ENCODE measurements at places on chromosomes 2 and 18.

- DNase-seq = no peak
Measured at GRCh38 chr2:98126061-98126460, 39.1 kb downstream of the VWA3B start.

- no peak for DNase-seq
Measured at GRCh38 chr2:108271691-108272253, 16.9 kb upstream of the SULT1C2 start.

DNA sequence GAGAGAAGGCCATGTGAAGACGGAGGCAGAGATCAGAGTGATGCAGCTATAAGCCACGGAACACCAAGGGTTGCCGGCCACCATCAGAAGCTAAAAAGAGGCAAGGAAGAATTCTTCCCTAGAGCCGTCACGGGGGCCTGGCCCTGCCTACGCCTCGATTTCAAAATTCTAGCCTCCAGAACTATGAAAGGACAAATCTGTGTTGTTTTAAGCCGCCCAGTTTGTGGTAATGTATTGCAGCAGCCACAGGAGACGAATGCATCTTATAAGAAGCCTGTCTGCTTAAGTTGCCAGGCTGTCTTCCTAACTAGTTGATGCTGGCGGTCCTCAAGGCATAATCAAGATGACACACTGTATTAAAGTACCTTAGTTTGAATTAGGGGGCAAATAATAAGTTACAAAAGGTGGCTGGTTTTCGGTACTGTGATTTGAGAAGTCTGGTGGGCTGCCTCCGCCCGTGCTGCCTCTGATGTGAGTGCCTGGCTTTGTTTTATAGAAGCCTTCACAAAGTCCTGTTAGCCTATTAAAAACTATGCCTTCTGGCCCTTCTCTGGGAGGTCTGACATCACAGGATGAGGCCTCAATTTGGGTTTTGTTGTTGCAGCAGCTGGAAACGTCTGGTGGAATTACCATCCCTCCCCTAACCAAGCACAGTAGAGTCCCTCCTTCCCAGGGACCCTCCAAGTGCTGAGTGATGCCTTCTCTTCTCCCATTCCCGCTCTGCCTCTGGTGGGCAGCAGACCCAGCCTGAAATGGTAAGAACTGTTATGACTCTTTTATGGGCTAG is 53.6 kb downstream of the SRD5A2 start:
- no peak for DNase-seq

GRCh38 chr18:12886498-12887126 is 2.6 kb upstream of the PTPN2 start:
- no peak for DNase-seq

- DNase-seq = no peak
Measured at GRCh38 chr2:101251844-101252407, 760 bp upstream of the CNOT11 start.

- no peak for DNase-seq
Measured at GRCh38 chr2:176156807-176157498, at the start of gene HOXD3. Gene HOXD3, plus strand, starts transcription at chr2:176157307. Its CDS starts 11,808 bp downstream, at chr2:176169115.

DNA sequence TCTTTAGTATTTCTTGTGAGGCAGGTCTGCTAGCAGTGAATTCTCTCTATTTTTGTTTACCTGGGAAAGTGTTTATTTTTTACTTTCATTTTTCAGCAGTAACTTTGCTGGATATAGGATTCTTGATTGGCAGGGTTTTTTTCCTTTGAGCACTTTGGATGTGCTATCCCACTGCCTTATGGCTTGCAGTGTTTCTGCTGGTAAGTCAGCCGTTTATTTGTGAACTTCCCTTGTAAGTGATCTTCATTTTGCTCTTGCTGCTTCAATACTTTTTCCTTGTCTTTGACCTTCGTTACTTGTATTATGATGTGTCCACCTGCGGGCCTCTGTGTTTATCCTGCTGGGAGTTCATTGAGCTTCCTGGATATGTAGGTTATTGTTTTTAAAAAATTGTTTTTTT is 54.7 kb downstream of the SLC66A2 start:
- DNase-seq = no peak

DNA sequence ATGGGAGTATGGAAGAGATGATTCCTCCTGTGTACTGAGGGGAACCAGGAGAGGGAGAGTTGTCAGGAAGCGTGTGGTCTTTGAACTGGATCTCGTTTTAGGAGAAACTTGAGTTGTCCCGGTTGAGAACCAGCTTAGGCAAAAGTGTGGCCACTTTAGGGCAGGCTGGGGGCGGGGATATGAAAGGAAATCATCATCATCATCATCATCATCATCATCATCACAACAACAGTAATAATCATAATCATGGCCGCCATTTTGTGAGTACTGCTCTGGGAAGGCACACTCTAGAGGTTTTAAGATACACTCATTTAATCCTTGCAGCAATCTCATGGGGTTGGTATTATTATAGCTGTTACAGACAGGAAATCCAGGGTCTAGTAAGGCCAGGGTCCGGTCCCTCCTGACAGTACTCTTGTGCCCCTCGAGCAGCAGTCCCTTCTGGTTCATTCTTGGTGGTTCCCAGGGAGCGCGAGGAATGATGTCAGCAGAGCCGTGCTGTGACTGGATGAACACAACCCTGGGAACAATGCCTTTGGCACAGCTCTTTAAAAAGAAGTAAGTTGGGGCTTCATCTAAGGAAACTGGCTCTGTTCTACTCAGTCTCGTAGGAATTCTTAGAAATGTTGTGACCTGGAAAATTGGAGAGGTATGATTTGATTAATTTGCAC is 33.8 kb downstream of the PARD3B start:
- DNase-seq = no peak

DNA sequence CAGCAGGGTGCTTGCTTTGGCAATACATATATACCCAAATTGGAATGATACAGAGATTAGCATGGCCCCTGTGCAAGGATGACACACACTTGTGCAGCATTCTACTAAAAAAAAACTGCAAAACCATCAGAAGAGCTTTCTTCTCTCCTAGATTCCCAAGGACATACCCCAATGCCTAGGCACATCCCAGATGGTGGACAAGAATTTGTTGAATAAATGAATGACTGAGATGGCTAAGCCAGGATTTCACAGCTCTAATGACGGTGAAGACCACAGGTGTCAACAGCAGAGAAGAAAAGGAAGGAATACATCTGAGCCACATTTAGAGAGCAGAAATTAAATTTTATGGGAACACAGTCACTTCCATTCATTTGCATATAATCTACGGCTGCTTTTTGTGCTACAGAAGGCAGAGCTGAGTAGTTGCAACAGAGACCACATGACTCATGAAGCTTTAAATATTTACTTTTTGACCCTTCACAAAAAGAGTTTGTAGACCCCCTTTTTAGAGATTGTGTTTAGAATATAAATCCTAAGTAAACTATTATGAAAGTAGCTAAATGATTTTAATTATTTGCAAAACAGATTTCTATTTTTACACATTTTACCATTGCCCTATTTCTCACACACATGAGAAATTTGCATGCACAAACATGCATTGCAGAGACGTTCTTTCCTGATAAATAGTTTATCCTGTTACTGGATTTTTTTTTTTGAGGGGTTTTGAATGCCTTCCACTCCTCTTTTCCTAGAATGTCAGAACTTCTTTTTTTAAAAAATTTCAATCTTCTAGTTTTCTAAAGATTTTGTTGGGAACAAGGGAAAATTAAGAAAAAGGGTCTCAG is 119.0 kb downstream of the PMAIP1 start:
- no peak for DNase-seq

GRCh38 chr2:26540961-26541360 is 63.0 kb upstream of the OTOF start:
- DNase-seq = no peak

DNA sequence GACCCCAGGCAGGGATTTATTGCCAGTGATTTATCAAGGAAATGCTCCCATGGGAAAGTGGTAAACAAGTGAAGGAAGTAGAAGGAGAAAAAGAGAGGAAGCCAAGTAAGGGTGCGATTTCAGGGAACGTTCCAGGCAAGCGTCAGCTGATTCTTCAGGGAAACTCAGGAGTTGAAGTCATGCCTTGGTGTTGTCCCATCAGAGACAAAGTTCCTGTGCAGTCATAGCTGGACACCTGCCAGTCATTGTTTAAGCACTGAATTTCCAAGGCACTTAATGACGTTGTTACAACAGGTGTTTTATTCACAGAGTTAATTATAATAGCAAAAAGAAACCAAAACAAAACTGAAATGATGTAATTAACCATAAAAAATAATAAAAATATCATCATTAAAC is 381.8 kb upstream of the CRIM1 start:
- no peak for DNase-seq

DNA sequence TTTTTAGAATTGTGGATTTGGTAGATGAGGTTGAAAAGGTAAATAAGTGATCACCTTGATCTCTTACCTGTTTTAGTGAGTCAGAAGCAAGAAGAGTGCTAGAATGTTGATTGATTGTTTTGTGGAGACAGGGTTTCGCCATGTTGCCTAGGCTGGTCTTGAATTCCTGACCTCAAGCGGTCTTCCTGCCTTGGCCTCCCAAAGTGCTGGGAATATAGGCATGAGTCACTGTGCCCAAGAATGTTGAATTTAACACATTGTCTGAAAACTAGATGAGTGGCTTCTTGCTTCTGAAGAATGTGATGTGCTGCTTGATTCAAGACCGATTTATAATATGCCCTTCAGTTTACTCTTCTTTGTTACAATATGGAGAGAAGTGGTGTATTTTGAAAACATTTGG is 121.3 kb downstream of the FMNL2 start:
- DNase-seq = no peak

- DNase-seq = no peak
Measured at GRCh38 chr2:134073023-134073422, 180.8 kb upstream of the MGAT5 start.

DNA sequence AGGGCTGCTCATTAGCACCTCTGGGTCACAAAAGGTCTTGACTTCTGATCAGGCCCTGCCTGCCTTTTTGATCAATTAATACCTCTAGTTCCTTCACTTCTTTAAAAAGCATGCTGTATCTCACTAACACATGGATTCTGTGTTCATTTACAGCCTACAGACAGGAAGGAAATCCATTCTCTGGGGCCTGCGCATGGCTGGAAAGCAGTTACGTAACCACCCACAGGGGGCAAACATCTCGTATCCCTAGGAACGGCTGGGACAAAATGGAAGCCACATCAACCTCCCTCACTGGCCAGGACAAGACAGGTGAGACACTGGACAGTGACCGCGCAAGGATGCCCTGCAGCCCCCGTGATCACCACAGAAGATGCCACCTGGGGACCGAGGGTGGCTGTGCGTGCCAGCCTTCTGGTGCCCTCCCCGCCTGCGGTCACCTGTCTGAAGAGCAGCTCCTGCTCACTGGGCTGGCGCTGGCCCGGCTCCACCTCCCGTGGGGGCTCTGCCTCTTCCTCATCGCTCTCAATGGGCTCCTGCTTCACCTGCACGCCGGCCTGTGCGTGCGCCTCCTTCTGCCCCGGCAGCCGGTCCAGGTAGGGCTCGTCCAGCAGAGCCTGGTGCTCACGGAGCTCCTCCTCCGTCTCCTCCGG is 266.9 kb downstream of the TWIST2 start:
- DNase-seq = no peak

DNA sequence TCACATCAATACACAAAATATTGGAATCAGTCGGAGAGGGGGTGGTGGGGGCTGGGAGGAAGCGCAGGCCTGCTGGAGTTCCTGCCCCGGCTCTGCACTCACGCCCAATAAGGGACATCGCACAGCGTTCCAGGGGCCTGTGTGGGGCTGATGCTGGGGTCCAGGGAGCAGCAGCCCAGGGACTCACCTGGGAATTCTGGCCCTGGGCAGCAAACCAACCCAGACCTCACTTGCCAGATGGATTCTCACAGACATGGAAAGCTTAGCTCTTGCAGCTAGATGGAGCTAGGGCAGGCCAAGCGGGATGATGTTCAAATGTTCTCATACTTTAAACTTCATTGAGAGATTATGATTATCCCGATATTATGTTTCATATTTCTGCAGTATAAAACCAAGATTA is 266.6 kb upstream of the TANK start:
- DNase-seq = no peak

GRCh38 chr2:43331422-43331821 is 105.0 kb upstream of the ZFP36L2 start:
- no peak for DNase-seq

DNA sequence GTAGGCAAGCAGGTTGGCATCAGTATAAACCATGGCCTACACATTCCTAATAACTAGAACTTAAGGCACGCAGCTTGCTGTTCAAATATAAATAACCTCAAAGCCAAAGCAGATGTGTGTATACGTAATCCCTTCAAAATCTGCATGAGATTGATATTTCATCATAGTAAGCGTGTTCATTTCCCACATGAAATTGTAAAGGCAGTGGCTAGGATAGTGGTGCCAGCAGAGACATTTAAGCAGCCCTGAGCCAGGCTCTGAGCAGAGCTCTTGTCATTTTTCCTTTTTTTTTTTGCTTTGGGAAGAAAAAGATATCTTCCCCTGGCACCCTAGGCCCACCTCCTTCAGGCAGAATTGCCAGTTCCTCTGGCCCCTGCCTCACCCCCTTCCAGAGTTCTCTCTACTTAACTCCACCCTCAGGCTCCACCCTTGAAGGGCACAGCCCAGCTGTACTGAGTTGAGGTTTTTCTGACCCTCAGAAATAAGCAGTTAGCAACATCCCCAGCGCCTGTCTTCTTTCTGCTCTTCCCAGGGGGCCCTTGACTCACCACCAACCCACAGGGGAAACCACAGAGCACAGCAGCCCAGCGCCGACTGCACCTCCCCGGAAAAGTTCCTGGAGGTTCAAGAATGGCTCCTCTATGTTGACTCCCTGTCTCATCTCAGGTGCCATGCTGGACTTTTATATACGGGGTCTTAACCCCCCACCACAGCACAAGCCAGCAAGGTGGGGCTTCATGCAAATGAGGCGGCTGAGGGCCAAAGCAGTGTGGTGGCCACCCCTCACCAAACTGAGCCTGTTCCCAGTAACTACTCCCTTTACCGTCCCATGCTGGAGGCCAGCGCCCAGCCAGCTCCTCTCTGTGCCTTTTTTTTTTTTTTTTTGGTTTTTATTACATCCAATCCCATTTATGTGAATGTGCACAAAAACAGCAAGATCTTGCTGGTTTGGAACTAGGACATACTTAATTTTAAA is 84.7 kb downstream of the EHD3 start:
- no peak for DNase-seq

DNA sequence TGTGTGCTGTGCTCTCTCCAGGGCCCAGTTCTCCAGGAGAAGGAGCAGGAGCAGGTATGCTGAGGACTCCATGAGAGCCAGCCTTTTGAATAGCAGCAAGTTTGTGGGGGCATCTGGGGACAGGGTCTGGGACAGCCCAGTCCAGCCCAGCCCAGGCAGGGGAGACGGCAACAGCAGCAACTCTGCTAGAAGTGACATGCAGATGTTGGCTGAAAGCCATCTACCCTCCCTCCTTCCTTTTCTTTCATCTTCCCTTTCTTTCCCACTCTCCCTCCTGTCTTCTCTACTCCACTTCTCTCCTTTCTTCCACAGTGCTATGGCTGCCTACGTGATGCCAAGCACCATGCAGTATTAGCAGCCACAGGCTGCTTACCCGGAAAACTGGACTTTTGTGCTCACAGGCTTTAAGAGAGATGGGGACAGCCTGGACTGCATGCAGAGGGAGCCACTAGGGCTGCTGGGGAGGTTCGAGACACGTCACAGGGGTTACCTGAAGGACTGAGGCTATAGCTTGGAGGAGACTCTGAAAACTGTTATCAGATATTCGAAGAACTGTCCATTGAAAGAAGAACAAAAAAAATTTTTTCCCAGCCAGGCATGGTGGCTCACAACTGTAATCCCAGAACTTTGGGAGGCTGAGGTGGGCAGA is 23.8 kb upstream of the YWHAQ start:
- no peak for DNase-seq
